RCC 7860 (cell line): ENCODE measurements at places on chromosomes 7 and 10.

- DNase-seq = no peak
Measured at GRCh38 chr10:5818048-5818331, 4.8 kb upstream of the GDI2 start.

GRCh38 chr7:157158400-157158799, 19.7 kb downstream of the UBE3C start:
- DNase-seq = no peak

- no peak for DNase-seq
Measured at GRCh38 chr10:26052326-26052725, 118.3 kb downstream of the MYO3A start.

- no peak for DNase-seq
Measured at GRCh38 chr10:100569687-100570481, 34.1 kb downstream of the HIF1AN start.

DNA sequence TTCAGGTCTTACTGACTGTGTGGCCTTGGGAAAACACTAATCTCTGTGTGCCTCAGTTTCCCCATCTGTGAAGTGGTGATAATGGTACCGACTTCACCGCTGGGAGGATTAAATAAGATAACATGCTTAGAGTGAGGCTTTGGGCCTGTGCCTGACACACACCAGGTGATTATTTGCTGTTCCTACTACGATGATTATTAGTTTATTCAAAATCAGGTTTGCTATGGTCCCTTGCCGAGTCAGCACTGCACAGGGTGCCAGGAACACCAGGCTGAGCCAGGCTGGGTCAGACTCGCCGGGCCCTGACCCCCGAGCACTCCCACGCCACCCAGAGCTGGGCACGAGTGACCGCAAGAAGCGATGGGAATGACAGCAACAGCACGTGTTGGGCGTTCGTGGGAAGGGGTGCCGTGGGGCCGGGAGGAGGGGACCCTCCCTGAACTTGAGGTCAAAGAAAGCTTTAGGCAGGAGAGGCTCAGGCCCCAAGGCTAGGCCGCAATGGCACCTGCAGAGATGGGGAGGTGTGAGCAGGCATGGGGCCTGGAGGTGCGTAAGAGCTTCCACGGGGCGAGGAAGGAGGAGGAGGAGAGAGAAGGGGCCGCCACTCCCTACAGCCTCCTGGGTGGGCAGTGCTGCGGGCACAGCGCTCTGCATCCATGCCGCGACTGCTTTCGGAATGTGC, 325.4 kb downstream of the DNAJB6 start:
- no peak for DNase-seq

DNA sequence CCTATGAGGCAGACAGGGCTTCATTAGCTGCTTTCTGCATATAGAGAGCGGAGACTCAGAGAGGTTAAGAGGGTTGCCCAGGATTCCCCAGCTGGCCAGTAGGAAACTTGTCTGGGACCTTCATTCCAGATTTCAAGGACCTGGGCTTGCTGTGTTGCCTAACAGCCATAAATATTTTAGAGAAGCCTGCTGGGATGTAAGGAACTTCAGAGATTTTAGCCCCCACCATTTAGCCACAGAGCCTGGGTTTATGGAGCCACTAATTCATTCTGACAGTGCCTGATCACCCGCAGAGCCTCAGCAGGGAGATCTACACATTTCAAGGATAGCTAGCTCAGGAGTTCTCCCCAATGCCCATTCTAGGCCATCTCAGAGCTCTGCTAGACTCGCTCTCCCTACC, 56.6 kb upstream of the TRUB1 start:
- no peak for DNase-seq
